ENCODE measurements at places on chromosomes 5 and 9.

DNA sequence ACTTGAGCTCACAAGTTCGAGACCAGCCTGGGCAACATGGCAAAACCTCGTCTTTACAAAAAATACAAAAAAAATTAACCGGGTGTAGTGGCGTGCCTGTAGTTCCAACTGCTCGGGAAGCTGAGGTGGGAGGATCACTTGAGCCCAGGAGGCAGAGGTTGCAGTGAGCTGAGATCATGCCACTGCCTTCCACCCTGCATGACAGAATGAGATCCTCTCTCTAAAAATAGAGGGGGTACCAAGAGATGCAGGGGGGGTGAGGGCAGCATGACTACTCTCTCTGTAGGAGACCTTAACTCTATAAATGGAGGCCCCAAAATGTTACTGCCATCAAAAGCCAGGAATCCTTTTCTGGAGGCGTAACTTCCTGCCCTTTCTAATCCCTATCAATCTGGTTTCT lies 243.9 kb downstream of the DOCK8 start:
- no peak for DNase-seq

DNA sequence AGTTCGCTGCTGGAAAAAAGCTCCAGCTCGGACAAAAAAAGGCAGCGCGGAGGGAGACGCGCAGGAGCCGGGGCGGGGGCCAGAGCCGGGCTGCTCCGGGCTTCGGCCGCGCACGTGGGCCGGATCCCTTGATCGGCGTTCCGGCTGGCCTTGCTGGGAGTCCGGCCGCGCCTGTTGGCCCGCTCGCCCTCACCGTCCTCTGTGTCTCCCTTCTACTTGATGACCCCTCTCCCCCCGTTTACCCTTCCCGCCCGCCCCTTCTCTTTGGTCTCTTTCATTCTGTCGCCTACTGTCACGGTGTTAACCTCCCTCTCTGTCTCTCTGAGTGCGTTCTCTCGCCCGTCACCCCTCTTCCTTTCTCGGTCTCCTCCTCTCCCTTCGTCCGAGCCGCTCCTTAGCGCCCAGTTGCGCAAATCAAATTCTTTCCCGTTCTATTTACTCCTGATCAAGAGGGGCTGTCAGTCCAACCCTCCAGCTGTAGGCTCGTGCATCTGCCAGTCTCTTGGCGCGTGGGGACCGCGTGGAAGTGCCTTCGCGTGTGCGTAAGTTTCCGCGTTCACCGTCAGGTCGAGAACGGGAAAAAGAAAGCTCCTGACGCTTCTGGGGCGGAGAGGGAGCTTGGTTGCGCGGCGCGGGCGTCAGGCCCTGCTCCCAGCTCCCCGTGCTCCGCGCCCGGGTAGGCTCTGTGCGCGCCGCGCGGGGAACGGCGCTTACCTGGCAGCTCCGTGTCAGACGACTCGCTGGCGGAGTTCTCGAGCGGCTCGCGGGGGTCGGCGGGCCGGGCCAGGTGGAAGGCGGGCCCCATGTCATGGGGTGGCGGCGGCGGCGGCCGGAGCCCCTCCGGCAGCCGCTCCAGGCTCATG lies 798 bp downstream of the PITX1 start:
- DNase-seq: peak; percentile 16

DNA sequence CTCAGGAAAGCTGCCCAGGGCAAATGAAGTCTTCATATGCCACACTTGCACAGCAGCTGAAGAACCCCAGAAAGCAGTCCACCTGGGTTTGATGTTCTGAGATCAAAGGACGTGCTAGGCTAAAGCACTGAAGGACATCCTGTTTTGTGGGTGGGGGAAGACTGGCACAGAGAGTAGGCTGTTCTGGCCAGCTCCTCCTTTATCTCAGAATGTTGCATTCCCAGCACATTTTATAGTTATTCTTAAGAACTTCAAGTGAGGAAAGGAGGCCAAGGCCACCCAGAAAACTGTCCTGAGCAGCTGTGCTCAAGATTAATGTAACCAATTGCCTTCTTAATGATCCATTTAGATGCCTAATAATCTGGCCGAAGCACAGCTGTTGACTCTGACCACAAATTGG lies 10.9 kb downstream of the SHOC1 start:
- DNase-seq: no peak

- DNase-seq: no peak
These were observed 53.3 kb downstream of the PLCXD3 start for GRCh38 chr5:41457094-41457493.

- DNase-seq: no peak
These were observed 203.3 kb upstream of the CDH9 start for GRCh38 chr5:27241564-27242257.

- no peak for DNase-seq
These were observed 4.7 kb downstream of the TLE1 start for GRCh38 chr9:81684635-81685034.

DNA sequence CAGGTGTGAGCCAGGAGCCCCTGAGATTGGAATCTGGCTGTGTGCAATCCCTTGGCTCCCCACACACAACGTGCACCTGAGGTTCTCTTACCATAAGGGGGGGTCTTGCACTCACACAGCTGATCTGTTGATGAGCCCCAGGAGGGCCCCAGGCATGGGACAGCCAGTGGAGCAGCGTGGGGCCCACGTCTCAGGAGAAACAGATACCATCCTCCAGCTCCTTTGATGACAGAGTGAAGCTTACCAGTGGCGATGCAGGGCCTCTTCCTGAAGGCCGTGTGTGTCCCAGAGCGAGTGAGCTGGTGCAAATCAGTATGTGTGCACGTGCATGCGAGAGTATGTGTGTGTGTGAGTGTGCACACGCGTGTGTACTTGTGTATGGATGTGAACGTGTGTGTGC lies 287.4 kb downstream of the IRX1 start:
- no peak for DNase-seq

DNA sequence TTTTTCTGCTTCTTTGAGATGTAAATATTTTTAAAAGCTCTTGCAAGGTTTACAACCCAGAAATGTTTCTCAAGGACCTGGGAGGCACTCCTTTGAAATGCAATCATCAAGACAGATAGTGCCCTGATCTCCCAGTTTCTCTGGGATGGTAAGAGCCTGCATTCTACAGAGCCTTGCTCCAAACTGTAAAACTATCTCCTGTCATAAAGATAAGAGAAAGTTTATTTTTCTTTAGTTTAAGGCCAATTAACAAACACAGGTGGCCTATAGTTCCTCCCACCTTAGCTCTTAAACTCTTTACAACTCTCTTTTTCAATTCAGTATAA lies 1231.1 kb upstream of the NUDT12 start:
- DNase-seq: no peak

DNA sequence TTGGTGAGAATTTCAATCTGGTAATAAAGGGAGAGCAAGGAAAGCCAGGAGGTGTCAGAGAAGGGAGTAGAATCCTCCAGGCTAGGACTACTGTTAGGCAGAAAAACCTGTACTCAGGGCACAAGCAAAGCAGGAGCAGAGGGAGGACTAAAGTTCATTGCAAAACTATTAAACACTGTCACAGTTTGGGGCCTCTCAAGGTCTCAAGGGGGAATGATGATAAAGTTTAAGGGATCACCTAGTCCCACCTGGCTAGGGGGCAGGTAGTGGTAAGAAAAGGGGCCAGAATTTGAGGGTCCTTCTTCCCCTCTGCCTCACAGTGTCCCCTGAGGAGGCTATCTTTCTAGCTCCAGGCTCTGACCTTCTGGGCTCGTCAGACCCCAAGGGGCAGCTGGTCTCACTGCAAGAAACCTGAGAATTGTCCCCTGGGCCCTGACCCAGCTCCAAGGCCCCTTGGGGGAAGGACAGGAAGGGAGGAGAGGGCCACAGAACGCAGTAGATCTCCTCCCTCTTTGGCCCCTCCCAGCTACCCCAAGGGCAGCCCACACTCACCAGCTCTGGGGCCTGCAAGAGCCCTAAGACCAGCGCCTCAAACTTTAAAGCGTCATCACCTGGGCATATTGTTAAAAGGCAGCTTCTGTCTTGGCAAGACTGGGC lies 974 bp downstream of the CCDC69 start:
- no peak for DNase-seq

DNA sequence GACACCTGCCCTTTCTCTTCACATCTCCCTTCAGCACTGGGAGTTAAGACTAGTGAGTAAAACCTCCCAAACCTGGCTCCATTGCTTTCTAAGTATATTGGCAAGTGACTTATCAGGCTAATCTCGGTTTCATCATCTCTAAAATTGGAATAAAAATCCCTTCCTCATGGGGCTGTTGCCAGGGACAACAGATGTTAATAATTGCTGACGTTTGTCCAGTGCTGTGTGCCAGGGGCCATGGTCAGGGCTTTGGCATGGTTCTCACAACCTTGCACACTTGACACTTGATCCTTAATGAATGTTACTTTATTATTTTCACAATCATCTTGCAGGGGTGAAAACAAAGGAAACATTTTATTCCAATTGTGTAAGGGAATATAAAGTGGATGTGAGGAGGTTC lies 1262.0 kb upstream of the WWC1 start:
- DNase-seq: no peak

DNA sequence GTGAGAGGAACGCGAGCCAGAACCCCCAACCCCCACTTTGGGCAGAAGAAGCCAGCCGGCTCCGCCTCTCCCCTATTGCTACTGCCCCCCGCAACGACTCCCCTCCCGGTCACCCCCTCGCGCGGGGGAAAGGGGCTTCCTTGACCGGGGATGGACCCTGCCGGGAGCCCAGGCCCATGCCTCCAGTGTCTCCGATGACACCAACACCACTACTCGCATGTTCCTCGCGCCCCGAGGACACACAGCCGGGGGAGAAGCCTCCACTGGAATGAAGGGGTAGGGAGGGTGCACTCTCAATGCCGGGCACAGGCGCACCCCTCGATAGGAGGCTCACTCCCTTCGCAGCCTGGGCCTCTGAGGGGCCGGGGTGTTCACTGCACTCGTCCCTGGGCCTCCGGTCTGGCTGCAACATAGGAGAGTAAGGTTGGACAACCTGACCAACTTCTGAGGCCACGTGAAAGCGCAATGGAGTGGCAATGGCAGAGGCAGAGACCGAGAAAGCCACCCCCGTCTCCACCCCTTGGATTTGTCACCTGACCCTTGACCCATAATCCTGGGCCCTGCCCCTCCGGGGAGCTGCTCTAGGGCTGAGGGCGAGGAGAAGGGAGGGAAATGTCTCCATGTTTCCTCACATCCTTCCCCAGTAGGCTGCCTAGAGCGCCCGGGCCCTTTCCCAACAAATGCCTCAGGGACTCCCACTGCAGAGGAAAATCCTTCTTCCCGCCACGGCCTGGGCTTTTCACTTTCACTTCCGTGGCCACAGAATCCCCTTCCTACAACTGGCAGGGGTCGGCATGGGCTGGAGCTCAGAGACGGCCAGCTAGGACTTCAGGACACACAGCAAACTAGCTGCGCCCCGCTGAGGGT lies 1.1 kb upstream of the CNTFR start:
- no peak for DNase-seq

DNA sequence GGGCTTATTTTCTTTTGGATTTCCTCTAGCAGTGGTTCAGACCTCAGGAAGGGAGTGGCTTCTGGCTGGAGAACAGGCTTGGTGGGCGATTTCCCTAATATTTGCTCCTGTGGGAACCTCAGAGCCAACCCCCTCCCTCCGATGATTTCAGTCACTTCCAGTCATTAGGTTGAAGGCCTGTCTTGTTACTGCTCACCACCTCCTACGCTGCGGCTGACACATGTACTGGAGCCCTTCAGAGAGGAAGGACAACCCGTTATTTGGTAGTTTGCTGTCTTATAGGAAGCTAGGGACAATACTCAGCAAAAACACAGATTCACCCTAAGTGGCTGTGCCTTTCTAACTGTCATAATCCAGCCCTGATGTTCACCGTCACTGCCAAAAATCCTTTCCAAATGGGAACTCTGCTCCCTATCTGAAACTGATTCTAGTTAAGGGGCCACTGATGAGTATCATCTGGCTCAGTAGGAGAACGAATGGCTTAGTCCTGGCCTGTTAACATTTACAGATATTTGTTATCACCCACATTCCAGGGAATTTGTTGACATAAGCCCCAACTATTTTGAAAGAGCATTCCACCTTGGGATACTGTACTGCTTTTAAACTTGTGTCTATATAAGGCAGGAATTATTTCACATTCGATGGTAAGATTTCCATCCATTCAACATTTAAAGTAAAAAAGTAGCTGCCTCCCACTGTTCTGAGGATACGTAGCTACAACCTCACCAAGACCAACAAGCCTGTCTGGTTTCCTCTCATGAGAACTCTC lies 29.3 kb upstream of the ANKH start:
- no peak for DNase-seq

GRCh38 chr9:20382460-20383071 lies 239.7 kb downstream of the MLLT3 start:
- peak; percentile 62 for DNase-seq

DNA sequence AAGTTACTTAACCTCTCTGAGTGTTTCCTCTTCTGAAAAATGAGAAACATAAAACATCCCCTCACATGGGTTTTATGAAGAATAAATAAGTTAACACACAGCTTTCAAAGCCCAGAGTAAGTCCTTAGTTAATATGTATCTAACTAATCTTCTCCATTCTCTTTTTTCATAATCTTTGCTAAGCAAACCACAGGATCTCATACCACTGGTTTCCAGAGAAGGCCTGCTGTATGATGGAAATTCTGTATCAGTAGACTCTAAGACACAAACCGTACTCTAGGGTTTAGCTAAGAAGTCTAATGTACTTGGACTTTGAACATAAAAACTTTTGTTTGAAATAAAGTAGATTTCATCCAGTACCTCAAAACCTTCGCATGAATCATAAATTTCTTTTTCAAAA lies 307.9 kb downstream of the SPOCK1 start:
- no peak for DNase-seq

GRCh38 chr5:142913728-142914338 lies 143.7 kb downstream of the ARHGAP26 start:
- no peak for DNase-seq

- no peak for DNase-seq
These were observed 61.8 kb upstream of the LRRTM2 start for GRCh38 chr5:138936968-138937345.

DNA sequence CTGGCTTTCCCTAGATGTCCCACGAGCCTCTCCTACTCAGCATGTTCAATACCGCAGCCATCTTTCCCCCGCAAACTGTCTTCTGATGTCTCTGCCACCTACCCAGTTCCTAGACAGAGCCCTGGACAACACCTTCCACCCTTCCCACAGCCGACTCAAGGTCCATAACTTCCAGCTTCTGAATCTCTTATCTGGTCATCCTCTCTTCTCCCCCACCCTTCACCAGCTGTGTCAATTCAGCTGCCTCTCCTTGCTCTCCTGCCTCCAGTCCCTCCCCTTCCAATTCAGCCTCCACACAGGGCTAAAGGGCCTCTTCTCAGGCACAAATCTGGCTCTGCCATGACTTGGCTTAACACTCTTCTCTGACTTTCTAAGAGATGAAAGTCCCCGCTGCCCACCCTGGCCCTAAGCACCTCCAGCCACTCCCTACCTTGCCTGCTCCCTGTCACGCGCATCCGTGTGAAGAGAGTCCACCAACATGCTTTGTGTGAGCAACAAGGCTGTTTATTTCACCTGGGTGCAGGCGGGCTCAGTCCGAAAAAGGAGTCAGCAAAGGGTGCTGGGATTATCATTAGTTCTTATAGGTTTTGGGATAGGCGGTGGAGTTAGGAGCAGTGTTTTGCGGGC lies 25.2 kb downstream of the AQP7 start:
- DNase-seq: no peak

Data from NCI-H510A treated with DMSO at 0.1 percent for 48 hours (cell line).